ENCODE measurements at places on chromosomes 6 and 20. TPM values are rescaled to one million over a fixed set of nuclear protein-coding genes. Genes with fewer than 3 reads are reported as not detected.

GRCh38 chr6:132236281-132236680 lies 165.0 kb downstream of the MOXD1 start:
- no peak for DNase-seq

DNA sequence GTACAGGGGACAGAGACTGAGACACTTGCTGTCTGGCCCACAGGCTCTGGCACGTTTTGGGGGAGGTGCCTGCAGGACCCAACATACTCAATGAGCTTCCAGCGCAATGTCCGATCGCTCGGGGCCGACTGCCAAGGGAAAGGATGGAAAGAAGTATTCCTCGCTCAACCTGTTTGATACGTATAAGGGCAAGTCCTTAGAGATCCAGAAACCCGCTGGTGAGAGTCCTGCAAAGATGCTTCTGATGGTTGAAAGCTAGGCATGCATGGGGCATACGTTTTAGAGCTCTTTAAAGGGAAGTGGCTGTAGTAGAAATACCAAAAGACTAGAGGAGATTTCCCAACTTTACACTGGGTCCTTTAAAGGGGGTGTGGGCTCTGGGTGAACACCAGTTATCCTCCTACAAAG lies 2.2 kb downstream of the PRRC2A start:
- DNase-seq, result no peak

The CRYBG1 gene
- 10.4 TPM for total RNA-seq

DNA sequence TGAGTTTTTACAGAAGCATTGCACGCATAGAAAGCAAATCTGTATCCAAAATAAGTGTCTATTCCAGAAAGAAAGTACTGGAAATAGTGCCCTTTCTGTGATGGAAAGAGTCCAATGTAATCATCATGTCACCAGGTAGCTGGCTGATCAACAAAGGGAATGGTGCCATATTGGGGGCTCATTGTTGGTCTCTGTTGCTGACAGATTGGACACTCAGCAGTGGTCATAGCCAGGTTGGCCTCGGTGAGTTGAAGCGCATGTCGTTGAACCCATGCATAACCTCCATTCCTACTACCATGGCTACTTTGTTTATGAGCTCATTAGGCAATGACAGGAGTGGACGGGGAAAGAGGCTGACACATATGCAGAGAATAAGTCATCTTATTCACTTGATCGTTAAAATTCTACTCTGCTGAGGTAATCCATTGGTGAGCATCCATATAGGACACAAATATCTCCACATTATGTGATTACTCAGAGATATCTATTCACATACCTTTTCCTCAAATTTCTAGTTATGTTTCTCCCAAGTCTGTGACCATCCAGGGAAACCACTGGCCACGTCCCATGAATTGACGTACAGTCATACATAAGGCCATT lies 560.5 kb downstream of the HAO1 start:
- no peak for DNase-seq

GRCh38 chr6:114714836-114715507 lies 372.1 kb upstream of the HS3ST5 start:
- DNase-seq, result no peak

DNA sequence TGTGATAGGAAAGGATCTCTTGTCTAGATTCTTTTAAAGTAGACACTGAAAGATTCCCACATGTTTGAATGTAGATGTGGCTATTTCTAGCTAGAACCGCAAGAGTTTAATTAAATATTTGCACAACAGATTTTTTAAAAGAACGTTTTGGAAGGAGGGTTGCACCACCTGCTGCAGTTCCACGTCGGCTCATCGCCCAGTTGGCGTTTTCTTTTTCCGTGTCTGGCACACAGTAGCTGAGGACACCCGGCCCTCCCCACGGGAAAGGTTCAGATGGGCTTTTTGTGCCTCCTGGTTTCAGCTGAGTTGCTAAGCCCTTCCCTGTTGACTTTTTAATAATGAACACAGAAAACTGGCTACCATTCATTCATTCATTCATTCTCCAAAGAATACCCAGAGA lies 41.8 kb upstream of the DOK5 start:
- no peak for DNase-seq

DNA sequence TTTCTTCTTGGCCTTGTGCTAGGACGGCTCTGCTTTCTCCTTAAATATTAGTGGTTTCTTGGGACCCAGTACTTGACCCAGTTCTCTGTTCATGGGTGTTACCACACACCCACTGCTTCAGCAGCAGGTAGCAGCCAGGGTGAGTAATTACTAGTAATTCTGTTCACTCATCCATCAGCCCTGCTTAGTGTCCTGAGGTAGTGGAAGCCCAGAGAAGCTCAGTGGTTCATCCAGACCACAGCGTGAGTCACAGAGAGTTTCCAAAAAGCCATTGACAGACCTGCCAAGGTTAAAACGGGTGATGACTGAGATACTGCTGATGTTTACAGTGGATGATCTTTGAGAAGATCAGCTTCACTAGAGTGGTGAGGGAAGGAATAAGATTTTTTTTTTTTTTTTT lies 51.7 kb upstream of the HINT3 start:
- DNase-seq, result no peak

The C20orf204 gene
- total RNA-seq, result not detected
